ENCODE measurements at places on chromosomes 6 and 20.
A peak's percentile ranks its signal among the peaks of the same experiment; 100 is the strongest.

- H3K36me3 ChIP-seq: peaks cover 13% of the 10 kb centered on the region
- DNase-seq: no peak
- H3K27me3 ChIP-seq: no peaks in the 10 kb centered on the region
- peak overlapping the region; percentile 21 for H3K27ac ChIP-seq
- peaks cover 38% of the 10 kb centered on the region for H3K4me1 ChIP-seq
- H3K4me3 ChIP-seq: peak overlapping the region; percentile 45
Observed at GRCh38 chr6:167091805-167092107, 31.1 kb upstream of the CCR6 start.

- H3K36me3 ChIP-seq: no peaks in the 10 kb centered on the region
- peak overlapping the region; percentile 1 for H3K27ac ChIP-seq
- no peaks in the 10 kb centered on the region for H3K27me3 ChIP-seq
Observed at GRCh38 chr6:16725145-16725864, 36.0 kb downstream of the ATXN1 start.

- H3K4me1 ChIP-seq: peaks cover 14% of the 10 kb centered on the region
- peak overlapping the region; percentile 48 for H3K27ac ChIP-seq
- H3K27me3 ChIP-seq: no peaks in the 10 kb centered on the region
- H3K4me3 ChIP-seq: no peak overlapping the region
Observed at GRCh38 chr6:31631681-31632278, 11.3 kb downstream of the PRRC2A start.

GRCh38 chr6:63578757-63579156 lies 6.5 kb downstream of the LOC128125822 start:
- H3K27me3 ChIP-seq: no peaks in the 10 kb centered on the region
- DNase-seq: no peak
- H3K36me3 ChIP-seq: peaks cover 36% of the 10 kb centered on the region
- H3K4me3 ChIP-seq: no peak overlapping the region
- H3K27ac ChIP-seq: no peak overlapping the region

DNA sequence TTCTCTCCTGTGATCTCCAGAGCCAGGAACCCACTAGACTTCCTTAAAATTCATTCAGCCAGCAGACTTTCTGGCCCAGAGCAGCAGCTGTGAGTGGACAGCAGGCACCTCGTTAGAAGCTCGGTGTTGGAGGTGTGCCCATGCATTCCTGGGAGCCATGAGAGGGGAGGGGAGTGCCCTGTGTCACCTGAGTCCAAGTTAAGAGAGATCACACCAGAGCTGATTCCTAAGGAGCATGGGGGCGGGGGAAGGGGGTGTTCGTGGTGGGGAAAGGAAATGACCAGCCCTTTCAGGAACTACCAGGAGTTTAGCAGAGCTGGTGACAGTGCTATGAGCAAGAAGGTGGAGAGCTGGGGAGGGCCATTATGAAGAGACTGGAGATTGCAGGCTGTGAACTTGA lies 46.9 kb downstream of the GFRA4 start:
- DNase-seq: no peak
- no peak overlapping the region for H3K4me3 ChIP-seq
- H3K4me1 ChIP-seq: no peaks in the 10 kb centered on the region
- no peaks in the 10 kb centered on the region for H3K36me3 ChIP-seq

Data from natural killer cell treated with Interleukin-12 subunit alpha and Interleukin-12 subunit beta and Interleukin-15 and Interleukin-18, amount 100 ng/mL, for 72 hours (primary cell).